Activated CD8-positive, alpha-beta memory T cell treated with anti-CD3 and anti-CD28 coated beads, Interleukin-2, amount 50 U/mL, for 48 hours (primary cell): ENCODE measurements at places on chromosomes 6 and 20.

GRCh38 chr20:19826179-19826914, 68.3 kb downstream of the RIN2 start:
- no peak for DNase-seq

- no peak for DNase-seq
These were observed 52.2 kb downstream of the MRPL14 start for GRCh38 chr6:44074813-44075646.

GRCh38 chr6:52074716-52075115, 12.7 kb downstream of the PKHD1 start:
- no peak for DNase-seq

GRCh38 chr20:37259865-37260264, 1.7 kb downstream of the GHRH start:
- no peak for DNase-seq

DNA sequence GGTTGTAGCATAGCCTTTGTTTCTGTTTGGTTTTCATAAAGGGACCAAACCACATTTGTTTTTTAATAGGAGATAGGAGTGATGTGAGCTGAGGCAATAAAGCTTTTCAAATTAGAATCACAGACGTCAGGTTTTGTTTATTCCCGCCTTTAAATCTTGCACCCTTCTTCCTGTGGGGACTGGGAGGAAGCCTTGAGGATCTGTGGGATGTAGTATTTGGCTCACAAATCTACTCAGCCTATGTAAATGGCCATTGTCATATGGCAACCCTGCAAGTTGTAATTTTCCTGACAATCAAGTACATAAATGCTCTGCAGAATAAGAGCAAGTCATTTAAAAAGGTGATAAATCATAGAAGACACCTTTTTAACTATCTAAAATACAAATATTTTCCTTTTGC, 110.4 kb downstream of the ADGRG6 start:
- DNase-seq = no peak

- DNase-seq = no peak
These were observed 40.1 kb downstream of the SNRPB start for GRCh38 chr20:2430538-2430937.

- DNase-seq = no peak
These were observed 703.2 kb downstream of the HDGFL1 start for GRCh38 chr6:23272536-23272935.

DNA sequence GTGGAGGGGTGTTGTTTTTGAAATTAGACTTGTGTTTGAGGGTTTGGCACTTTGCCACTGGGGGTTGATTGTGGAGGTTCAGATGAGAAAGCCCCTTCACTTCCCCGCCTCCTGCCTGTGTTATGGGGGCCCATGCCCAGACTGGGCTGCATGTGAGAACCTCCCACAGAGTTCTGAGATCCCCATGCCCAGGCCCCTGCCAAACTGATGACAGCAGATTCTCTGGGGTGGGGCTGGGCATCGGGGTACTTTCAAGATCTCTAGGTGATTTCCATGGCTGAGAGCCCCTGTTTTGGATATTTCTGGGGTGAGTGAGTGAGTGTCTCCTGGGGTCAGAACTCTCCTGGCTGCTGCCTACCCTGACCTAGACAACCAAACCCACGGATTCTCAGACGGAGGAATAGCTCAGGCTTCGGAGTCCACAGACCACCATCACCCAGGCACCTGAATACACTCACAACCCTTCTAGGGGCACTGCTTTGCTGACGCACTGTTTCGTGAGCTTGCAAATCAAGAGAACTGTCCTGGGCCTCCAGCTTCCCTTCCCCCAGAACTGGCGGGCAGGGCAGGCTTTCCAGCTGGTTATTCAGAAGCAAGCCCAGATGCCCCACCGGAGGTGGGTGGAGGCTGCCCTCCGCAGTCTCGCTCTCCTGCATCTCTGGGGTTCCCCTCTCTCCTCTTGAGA, 6.3 kb downstream of the BCAS1 start:
- DNase-seq = peak; percentile 77

DNA sequence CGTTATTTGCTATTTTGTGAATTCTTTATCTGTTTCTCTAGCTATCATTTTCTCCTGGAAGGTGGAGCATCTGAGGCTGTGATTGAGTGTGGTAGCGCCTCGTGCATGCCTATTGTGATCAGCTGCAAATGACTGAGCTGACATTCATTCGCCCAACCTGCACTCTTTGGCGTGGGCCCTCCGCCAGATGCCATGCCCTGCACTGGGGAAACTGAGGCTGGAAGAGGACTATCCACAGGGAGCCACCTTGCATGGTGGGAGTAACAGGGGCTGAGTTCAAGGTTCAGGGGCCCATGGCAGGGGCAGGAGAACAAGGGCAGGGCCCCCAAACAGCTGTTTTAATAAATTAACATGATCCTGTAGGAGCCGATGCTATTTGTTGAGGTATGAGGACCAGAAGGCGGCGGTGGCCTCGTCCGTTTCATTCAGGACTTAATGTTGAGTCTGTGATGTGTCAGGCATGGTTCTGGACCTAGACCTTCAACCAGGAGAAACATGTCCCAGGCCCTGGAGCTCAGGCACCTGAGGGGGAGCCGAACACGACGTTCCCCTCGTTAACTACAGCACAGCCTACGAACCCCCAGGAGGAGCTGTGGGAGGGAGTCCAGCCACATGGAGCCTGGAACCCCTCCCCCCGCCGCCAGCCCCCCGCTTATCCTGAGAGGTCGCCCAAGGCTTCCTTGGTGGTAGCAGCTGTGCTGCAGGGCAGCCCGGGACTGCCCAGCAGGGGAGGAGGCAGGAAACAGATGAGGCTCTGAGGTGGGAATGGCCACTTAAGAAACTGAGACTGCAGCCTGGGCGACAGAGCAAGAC, 242.9 kb downstream of the CDH4 start:
- DNase-seq = no peak
